ENCODE measurements at places on chromosomes 16 and 17. TPM values are rescaled to one million over a fixed set of nuclear protein-coding genes. Genes with fewer than 3 reads are reported as not detected.

The TCAP gene
- polyA plus RNA-seq, result not detected

The IRX5 gene
- polyA plus RNA-seq, result not detected

The SAMD14 gene
- polyA plus RNA-seq, result not detected

The ARHGAP23 gene
- polyA plus RNA-seq, result not detected

The KRT36 gene
- not detected for polyA plus RNA-seq

The TMEM88 gene
- not detected for polyA plus RNA-seq

The DUSP3 gene
- polyA plus RNA-seq, result 5.9 TPM

The AXIN2 gene
- 1.8 TPM for polyA plus RNA-seq

The CAMKK1 gene
- polyA plus RNA-seq, result 0.77 TPM

The PRR15L gene
- polyA plus RNA-seq, result 0.16 TPM

The HAS3 gene
- 0.07 TPM for polyA plus RNA-seq

Data from naive thymus-derived CD8-positive, alpha-beta T cell (primary cell).